ENCODE measurements at places on chromosomes 5 and 9. TPM values are rescaled to one million over a fixed set of nuclear protein-coding genes. Genes with fewer than 3 reads are reported as not detected.

EIF4E1B gene
- polyA plus RNA-seq: not detected

ZNF366 gene
- polyA plus RNA-seq: 2.4 TPM

IFNA1 gene
- polyA plus RNA-seq: not detected

SPINK4 gene
- polyA plus RNA-seq: 2,061 TPM

C6 gene
- polyA plus RNA-seq: 0.75 TPM

PTGDS gene
- 0.86 TPM for polyA plus RNA-seq

STKLD1 gene
- polyA plus RNA-seq: 3.5 TPM

LRRC70 gene
- polyA plus RNA-seq: 3.0 TPM

- H3K4me1 ChIP-seq: no peaks in the 10 kb centered on the region
- H3K27me3 ChIP-seq: no peaks in the 10 kb centered on the region
- H3K36me3 ChIP-seq: no peaks in the 10 kb centered on the region
Measured at GRCh38 chr5:35861718-35862117, 5.0 kb downstream of the IL7R start.

DNA sequence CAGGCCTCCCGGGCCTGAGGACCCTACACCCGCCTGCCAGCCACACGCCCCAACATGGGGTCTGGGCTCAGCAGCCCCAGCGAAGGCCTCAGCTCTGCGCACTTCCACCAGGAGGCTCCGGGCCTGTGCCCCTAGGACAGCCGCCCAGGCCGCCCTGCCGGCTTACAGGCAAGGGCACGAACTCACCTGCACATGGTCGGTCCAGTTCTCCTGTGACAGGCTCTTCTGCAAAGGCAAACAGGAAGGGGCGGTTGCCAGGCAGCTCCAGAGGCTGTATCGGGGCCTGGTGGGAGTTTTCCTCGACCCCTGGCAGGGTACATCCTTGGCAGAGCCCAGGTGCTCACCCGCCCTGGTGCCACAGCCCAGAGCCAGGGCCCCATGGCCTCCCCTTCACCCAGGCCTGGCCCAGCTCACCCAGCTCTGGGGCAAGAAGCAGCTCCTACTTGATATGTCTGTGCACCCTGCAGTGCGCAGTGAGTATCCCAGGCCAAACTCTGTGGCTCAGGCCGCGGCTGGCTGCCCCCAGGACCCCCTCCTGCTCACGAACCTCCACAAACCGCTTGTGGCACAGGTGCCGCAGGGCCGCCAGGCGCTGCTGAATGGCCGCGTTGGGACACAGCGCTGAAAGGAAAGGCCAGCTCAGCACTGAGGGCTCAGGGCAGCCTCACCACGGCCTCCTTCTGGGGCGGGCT lies 52.2 kb upstream of the NRARP start:
- peaks cover 5% of the 10 kb centered on the region for H3K4me1 ChIP-seq
- no peak overlapping the region for H3K27ac ChIP-seq
- DNase-seq: no peak
- no peaks in the 10 kb centered on the region for H3K27me3 ChIP-seq

- no peak overlapping the region for H3K4me3 ChIP-seq
- no peaks in the 10 kb centered on the region for H3K27me3 ChIP-seq
- DNase-seq: no peak
- H3K27ac ChIP-seq: no peak overlapping the region
- H3K4me1 ChIP-seq: no peaks in the 10 kb centered on the region
Measured at GRCh38 chr9:7245976-7246580, 488.3 kb downstream of the KDM4C start.

- H3K27ac ChIP-seq: no peak overlapping the region
- no peak overlapping the region for H3K4me3 ChIP-seq
- peaks cover 11% of the 10 kb centered on the region for H3K4me1 ChIP-seq
- H3K36me3 ChIP-seq: no peaks in the 10 kb centered on the region
- no peak for DNase-seq
Measured at GRCh38 chr9:99184110-99184474, 37.6 kb downstream of the ALG2 start.

- no peaks in the 10 kb centered on the region for H3K27me3 ChIP-seq
- H3K36me3 ChIP-seq: peaks cover 3% of the 10 kb centered on the region
- H3K27ac ChIP-seq: peak overlapping the region; percentile 88
Measured at GRCh38 chr5:72955143-72955767, 586 bp upstream of the FCHO2 start.

DNA sequence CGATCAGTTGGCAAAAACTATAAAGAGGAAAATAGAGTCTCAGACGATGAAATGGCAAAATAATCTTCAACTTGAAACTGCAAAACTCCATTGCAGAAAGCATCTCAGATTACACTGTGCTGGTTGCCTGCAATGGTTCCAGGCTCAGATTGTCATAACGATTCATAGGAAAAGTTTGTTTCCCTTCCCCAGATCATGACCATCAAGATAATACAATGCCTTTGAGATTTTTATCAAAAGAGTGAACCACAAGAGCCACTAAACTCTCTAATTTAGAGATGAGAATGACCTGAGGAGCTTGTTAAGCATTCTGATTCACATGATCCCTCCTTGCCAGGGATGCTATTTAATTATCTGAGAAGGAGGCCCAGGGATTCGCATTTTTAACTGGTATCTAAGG lies 52.6 kb upstream of the ITGA1 start:
- H3K36me3 ChIP-seq: no peaks in the 10 kb centered on the region
- no peak overlapping the region for H3K4me3 ChIP-seq
- no peak overlapping the region for H3K27ac ChIP-seq
- DNase-seq: no peak
- peaks cover 11% of the 10 kb centered on the region for H3K4me1 ChIP-seq

DNA sequence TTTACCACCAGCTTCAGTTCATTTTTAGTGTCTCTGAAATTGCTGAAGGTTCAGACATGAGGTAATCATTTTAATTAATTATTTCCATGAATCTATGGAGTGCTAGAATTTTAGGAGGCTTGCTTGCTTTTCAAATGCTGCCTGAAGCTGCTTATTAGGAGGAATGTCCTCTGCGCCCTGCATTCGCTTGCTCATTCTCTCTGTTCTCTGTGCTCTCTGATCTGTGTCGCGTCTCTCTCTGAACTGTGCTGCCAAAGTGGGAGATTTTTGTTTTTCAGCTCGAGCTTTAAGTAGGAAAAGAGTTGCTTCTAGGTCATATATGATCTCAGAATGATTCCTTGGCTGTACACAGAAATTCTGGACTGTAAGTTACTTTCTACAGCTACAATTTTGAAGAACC lies 101.7 kb upstream of the PRR16 start:
- no peak overlapping the region for H3K27ac ChIP-seq
- H3K4me1 ChIP-seq: no peaks in the 10 kb centered on the region
- no peak overlapping the region for H3K4me3 ChIP-seq
- H3K36me3 ChIP-seq: no peaks in the 10 kb centered on the region
- H3K27me3 ChIP-seq: no peaks in the 10 kb centered on the region

- no peaks in the 10 kb centered on the region for H3K27me3 ChIP-seq
- H3K36me3 ChIP-seq: no peaks in the 10 kb centered on the region
- no peak overlapping the region for H3K4me3 ChIP-seq
- H3K27ac ChIP-seq: no peak overlapping the region
- peak; percentile 73 for DNase-seq
Measured at GRCh38 chr9:36995927-36996705, 38.0 kb downstream of the PAX5 start.

GRCh38 chr5:40268088-40268487 lies 411.6 kb upstream of the PTGER4 start:
- H3K36me3 ChIP-seq: no peaks in the 10 kb centered on the region
- H3K27me3 ChIP-seq: no peaks in the 10 kb centered on the region
- no peak for DNase-seq
- no peaks in the 10 kb centered on the region for H3K4me1 ChIP-seq
- H3K4me3 ChIP-seq: no peak overlapping the region

- no peaks in the 10 kb centered on the region for H3K36me3 ChIP-seq
- DNase-seq: no peak
- H3K4me1 ChIP-seq: no peaks in the 10 kb centered on the region
Measured at GRCh38 chr9:134606951-134607731, 34.5 kb upstream of the COL5A1 start.

GRCh38 chr9:135277219-135278201 lies 190.0 kb downstream of the OLFM1 start:
- no peaks in the 10 kb centered on the region for H3K36me3 ChIP-seq
- no peak overlapping the region for H3K27ac ChIP-seq

- H3K4me3 ChIP-seq: no peak overlapping the region
- no peaks in the 10 kb centered on the region for H3K36me3 ChIP-seq
- H3K4me1 ChIP-seq: no peaks in the 10 kb centered on the region
- no peaks in the 10 kb centered on the region for H3K27me3 ChIP-seq
- no peak for DNase-seq
Measured at GRCh38 chr5:61020415-61020814, 75.4 kb downstream of the NDUFAF2 start.

GRCh38 chr5:79105868-79106267 lies 5.7 kb upstream of the BHMT start:
- H3K27me3 ChIP-seq: peaks cover 5% of the 10 kb centered on the region
- H3K4me3 ChIP-seq: no peak overlapping the region
- H3K36me3 ChIP-seq: no peaks in the 10 kb centered on the region
- H3K4me1 ChIP-seq: no peaks in the 10 kb centered on the region
- DNase-seq: no peak

DNA sequence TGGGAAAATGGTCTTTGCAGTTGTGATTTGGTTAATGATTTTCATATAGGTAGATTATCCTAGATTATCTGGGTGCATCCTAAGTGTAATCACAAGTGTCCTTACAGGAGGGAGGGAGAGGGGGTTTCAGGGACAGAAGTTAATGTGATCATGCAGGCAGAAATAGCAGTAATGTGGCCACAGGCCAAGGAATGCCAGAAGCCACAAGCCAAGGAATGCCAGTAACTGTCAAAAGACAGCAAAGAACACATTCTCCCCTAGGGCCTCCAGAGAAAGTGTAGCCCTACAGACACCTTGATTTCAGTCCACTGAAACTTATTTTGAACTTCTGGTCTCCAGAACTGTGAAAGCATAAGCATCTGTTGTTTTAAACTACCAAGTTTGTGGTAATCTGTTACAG lies 2074.5 kb downstream of the MAT2B start:
- no peaks in the 10 kb centered on the region for H3K27me3 ChIP-seq
- no peak overlapping the region for H3K4me3 ChIP-seq
- no peaks in the 10 kb centered on the region for H3K4me1 ChIP-seq
- no peaks in the 10 kb centered on the region for H3K36me3 ChIP-seq

GRCh38 chr5:153080940-153081339 lies 409.5 kb upstream of the GRIA1 start:
- H3K27ac ChIP-seq: no peak overlapping the region
- H3K4me1 ChIP-seq: no peaks in the 10 kb centered on the region

- no peaks in the 10 kb centered on the region for H3K36me3 ChIP-seq
- H3K4me3 ChIP-seq: no peak overlapping the region
- DNase-seq: no peak
- H3K27me3 ChIP-seq: no peaks in the 10 kb centered on the region
- H3K4me1 ChIP-seq: no peaks in the 10 kb centered on the region
- no peak overlapping the region for H3K27ac ChIP-seq
Measured at GRCh38 chr5:73661753-73662152, 35.8 kb downstream of the ARHGEF28 start.

DNA sequence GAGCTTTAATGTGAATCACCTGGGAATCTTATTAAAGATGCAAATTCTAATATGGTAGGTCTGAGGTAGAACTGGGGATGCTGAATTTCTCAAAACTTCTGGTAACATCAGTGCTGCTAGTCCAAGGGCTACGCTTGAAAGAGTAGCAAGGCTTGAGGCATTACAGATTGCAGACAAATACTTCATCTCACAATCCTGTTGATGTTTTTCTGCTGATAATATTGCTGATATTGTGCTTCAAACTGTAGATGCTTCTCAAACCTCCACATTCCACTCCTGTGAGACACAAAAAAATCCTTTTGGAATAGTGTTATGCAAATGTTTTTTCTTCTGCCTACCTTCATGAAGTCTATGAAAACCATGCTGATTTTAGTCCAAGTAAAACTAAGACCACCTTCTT lies 139.5 kb downstream of the SAXO1 start:
- H3K27me3 ChIP-seq: no peaks in the 10 kb centered on the region
- no peak overlapping the region for H3K27ac ChIP-seq
- no peak overlapping the region for H3K4me3 ChIP-seq
- no peaks in the 10 kb centered on the region for H3K4me1 ChIP-seq
- no peaks in the 10 kb centered on the region for H3K36me3 ChIP-seq
